Neural cell (in vitro differentiated cells): ENCODE measurements at places on chromosomes 3 and 15. TPM values are rescaled to one million over a fixed set of nuclear protein-coding genes. Genes with fewer than 3 reads are reported as not detected.

Gene FBN1
- polyA plus RNA-seq, result 17.9 and 22.0 TPM in 2 replicates

Gene PARP15
- polyA plus RNA-seq, result not detected in 2 replicates

Gene CHRM5
- polyA plus RNA-seq, result 0.10 and 3.9 TPM in 2 replicates

Gene SYNPR
- polyA plus RNA-seq, result 2.0 and 4.4 TPM in 2 replicates

Gene FETUB
- not detected in 2 replicates for polyA plus RNA-seq

Gene TGM5
- not detected in 2 replicates for polyA plus RNA-seq

Gene MUC20
- 1.8 and 3.0 TPM in 2 replicates for polyA plus RNA-seq

Gene SLC38A3
- polyA plus RNA-seq, result 0.66 TPM in 1 of 2 replicates, not detected in the other

Gene CRYGS
- 6.7 and 7.7 TPM in 2 replicates for polyA plus RNA-seq

Gene GOLGB1
- polyA plus RNA-seq, result 29.3 and 30.2 TPM in 2 replicates
